HFFc6 (cell line): ENCODE measurements at places on chromosomes 7 and 10. TPM values are rescaled to one million over a fixed set of nuclear protein-coding genes. Genes with fewer than 3 reads are reported as not detected.

The PON1 gene
- not detected in 2 replicates for total RNA-seq

The IGF2BP3 gene
- total RNA-seq: 22.6 to 28.5 TPM (median 23.4 TPM) in 3 replicates

The SPAM1 gene
- not detected in 3 replicates for total RNA-seq

The EPHB4 gene
- 4.9 to 10.0 TPM (median 8.0 TPM) in 3 replicates for total RNA-seq

The CNTNAP2 gene
- 0.12 TPM in 1 of 3 replicates, not detected in the others for total RNA-seq

The HOXA6 gene
- 2.1 to 2.6 TPM (median 2.5 TPM) in 3 replicates for total RNA-seq
